Urothelium cell line (cell line): ENCODE measurements at places on chromosomes 2 and 18.
A peak's percentile ranks its signal among the peaks of the same experiment; 100 is the strongest.

DNA sequence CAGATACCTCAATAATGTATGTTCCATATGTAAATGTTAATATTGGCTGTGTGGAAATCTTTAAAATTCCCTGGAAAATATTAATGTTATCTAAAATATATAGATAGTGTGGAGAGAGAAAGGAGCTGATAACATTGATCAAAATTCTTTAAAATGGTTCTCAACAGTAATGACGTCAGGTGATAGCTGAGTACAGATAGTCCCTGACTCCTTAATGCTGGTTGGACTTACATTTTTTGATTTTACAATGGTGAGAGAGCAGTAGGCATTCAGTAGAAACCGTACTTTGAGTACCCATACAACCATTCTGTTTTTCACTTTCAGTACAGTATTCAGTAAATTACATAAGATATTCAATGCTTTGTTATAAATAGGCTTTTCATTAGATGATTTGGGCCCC lies 146.6 kb downstream of the GALNT3 start:
- no peak for DNase-seq

- no peak for DNase-seq
Observed at GRCh38 chr2:28142386-28142785, 250.3 kb upstream of the FOSL2 start.

DNA sequence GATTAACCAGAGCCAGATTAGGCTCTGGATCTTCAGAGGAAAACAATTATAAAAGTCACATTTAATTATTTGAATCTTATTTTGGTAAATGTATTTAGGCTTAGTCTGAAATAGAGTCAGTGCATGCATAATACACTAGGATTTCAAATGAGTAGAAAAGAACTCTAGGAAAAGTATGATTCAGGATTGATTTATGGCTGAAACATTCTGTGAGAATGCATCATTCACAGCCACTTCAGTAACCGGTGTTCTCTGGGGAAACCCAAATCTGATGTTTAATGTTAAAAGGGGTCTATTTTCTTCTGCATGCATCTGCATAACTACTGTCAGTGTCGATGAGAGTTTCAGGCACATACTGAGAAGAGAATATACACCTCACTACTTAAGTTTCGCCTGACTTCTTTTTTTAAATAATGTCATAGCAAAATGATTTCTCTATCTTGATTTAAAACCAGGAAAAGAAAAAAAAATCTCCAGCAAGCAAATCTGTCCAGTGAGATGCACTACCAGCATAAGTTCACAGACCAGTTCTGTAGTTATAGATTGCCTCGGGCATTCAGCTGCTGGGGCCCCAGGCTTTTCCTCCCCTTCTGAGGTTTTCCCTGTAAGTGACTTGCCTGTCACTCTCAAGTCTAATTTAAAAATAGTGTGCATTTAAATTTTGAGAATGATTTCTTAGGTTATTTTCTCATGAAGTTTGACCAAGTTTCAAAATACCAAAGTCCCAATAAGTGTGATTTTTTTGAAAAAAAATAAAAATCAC lies 501.5 kb downstream of the NR4A2 start:
- no peak for DNase-seq

GRCh38 chr2:197809064-197809463 lies 4.7 kb downstream of the PLCL1 start:
- no peak for DNase-seq

GRCh38 chr18:79558196-79558932 lies 121.2 kb upstream of the CTDP1 start:
- no peak for DNase-seq

DNA sequence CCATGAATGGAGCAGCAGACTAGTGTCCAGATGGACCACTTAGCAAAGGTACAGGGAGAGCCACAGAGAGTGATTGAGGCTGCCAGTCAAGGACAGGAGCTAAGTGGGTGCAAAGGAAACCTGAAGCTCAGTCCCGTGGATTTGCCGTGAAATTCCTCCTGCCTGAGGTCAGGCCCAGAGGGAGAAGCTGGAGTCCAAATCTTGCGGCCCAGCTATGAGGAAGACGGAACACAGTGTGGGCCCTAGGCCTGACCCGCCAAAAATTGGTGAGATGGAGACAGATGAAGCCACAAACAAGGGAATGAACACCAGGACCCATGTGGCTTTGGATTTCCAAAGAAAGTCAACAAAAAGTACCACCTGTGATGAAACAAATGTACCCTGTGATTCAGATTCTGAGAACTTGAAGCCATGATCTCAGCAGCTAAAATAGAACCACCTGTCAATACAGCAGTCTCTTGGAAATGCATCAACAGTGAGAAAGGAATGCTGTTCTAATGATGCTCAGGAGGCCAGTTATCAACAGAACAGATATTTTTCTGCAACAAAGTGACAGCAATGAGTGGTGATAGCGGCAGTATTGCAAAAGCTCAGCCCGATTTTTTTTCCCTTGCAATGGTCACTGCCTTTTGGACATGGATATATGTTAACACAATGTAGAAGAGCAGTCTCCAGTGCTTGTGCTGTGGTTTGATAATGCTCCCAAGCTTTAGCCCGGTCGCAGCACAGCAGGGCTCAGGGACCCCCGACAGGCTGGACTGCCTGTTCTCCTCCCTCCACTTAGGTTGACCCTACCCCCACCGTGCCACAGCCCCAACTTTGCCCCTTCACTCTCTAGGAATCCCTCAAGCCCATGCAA lies 10.7 kb downstream of the COL6A3 start:
- DNase-seq, result no peak

GRCh38 chr18:74950479-74950878 lies 258.5 kb downstream of the PTGR3 start:
- no peak for DNase-seq

DNA sequence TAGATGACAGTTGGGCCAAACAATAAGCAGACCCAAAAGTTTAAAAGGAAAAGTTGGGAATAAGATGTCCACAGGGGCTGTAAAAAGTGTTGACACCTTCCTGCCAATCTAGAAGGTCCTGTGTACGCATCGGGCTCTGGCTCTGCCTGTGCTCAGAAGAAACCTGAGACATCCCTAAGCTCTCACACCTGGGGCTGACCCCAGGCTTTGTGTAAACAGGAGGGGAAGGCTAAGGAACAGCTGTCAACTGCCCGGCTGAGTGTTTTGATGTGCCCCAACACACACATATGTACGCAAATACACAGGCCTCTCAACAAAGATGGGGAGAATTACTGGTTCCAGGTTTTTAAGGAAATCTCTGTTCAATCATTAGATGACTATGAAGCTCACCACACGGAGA lies 59.5 kb downstream of the TMEM131 start:
- peak; percentile 13 for DNase-seq

DNA sequence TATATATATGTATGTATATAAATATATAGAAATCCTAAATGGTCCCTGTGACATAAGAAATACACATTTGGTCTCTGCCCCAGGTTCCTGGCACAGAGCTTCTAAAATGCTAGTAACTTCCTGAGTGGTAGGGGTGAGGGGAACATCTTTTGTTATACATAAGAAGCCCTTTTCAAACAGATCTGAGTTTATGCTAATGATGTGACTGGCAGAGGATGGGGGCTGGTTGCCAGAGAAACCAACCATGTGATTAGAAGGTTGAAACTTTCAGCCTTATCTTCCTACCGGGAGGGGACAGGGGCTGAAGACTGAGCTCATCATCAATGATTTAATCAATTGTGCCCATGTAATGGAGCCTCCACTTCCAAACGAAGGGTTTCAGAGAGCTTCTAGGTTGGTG lies 16.3 kb downstream of the MFSD2B start:
- no peak for DNase-seq

- DNase-seq, result peak; percentile 31
Observed at GRCh38 chr2:215137741-215138340, 585 bp downstream of the ABCA12 start.

DNA sequence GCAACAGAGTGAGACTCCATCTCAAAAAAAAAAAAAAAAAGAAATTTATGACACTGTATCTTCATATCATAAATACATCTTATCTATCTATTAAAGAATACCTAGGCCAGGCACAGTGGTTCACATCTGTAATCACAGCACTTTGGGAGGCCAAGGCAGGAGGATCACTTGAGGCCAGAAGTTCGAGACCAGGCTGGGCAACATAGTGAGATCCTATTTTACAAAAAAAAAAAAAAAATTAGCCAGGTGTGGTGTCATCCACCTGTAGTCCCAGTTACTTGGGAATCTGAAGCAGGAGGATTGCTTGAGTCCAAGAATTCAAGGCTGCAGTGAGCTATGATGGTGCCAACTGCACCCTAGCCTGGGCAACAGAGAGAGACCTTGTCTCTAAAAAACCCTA lies 95.0 kb downstream of the HNRNPLL start:
- no peak for DNase-seq

GRCh38 chr18:10417191-10417590 lies 37.2 kb upstream of the APCDD1 start:
- DNase-seq, result peak; percentile 51

- DNase-seq, result no peak
Observed at GRCh38 chr18:23738151-23738550, 48.9 kb downstream of the LAMA3 start.

DNA sequence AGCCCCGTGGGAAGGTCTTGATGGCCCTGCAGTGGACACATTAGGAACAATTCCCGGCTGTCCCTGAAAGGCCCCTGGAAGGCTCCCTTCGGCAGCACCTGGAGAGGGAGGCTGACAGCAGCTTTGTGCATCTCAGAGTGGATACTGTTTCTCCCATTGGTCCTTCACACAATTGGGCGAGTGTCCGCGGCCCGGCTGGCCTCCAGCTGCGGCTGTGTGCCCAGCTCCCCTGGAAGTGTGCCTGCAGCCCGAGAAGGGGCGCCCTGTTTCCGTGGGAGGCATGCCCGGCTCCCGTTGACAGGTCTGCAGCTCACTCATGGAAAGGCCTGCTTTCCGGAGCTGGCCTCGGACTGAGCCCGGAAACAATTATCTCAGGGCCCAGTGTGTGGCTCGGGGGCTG lies 103.7 kb downstream of the LPIN1 start:
- DNase-seq, result no peak

DNA sequence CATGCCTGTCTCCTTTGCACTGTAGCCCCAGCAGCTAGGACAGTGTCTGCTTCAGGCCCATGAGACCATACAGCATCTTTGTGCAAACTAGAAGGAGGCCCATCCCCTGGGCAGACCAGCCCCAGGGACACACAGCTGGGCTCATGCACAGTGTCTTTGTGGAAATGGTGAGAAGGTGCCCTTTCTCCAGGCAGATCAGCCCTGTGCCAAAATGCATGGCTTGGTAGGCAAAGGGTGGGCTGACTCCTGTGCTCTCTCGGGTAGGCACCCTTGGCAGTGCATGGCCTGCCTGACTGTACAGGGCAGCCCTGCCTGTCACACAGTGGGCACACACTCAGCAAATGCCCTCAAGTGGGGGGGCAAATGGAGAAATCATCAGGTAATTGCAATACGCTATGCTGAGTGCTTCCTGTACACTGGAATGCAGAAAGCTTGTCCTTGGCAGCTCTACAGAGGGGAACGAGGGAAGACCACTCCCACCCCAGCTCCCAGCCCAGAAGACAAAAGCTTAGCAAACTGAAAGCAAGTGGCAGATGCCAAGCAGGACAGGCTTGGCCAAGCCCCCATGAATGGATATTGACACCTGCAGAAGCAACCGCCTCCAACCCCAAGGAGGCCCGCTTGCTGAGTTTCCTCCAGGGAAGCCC lies 21.6 kb downstream of the TNS1 start:
- no peak for DNase-seq

DNA sequence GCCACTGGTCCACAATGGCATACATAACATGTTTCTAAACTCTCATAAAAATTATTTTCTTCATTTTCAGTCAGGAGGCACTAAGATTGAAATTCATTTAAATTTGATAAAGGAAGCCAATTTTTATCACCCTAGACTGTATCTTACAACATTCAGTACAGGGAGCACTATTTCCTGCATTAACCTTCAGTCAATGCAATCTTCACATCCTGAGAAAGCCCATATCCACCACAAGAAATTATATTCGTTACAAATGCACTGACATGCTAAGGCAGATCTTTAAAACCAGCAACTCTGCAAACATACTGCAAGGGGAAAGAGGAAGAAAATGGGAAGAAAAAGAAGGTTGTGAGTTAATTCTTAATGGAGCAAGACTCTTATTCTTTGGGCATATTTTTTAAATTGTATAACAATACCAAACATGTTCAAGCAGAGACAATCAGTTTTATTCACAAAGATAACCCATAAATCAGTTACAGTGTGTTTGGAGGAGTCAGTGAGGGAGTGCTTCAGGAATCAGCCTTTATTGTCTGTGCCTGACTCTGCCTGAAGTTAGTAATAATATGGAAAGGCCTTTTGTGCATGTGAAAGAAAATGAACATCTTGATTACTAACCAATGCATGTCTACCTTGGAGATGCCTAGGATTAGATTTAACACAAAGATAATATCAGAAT lies 370.1 kb downstream of the FBXO15 start:
- no peak for DNase-seq

- peak; percentile 48 for DNase-seq
Observed at GRCh38 chr2:44362207-44363015, 664 bp downstream of the CAMKMT start.

DNA sequence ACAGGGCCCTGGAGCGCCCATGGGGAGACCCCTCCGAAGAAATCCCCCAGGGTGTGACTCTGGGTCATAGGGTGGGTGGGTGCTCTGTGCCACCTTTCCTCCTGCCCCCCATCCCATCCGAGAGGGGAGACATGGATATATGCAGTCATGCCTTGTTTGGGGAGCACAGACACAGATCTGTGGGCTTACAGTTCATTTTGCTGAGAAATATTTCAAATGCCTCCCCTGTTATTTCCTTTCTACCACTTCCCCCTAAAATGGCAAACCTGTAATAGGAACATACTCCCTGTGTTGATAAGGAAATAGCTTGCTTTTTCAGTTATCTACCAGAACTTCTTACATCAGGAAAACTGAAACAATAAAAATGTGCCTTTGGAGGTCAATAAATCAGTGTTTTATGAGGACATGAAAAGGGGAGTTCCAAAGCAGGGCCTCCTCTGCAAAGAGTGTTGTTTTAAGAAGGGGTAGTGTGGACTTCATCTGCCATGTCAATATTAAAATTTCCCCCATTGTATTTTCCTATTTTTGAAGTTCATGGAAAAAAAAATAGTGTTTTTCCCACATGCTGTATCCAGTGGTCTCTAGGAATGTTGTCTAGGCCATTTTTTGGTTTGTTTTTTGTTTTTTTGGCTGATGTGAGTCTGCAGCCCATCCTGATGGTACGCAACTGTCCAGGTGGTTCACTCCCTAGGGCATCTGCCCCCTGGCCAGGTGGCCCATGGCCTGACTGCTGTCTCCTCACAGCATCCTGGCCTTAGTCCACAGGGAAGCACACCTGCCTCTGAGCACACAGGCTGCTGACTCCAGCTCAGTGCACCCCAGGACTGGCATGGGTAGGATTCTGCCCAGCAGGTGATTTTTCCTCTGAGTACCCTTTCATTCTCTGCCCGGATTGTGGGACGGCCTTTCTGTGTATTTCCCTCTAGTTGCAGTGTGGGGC lies 3.7 kb downstream of the TNFRSF11A start:
- DNase-seq, result no peak
